ENCODE measurements at places on chromosomes 16 and 17.

- DNase-seq: no peak
Observed at GRCh38 chr16:85798901-85799496, 345 bp downstream of the EMC8 start.

DNA sequence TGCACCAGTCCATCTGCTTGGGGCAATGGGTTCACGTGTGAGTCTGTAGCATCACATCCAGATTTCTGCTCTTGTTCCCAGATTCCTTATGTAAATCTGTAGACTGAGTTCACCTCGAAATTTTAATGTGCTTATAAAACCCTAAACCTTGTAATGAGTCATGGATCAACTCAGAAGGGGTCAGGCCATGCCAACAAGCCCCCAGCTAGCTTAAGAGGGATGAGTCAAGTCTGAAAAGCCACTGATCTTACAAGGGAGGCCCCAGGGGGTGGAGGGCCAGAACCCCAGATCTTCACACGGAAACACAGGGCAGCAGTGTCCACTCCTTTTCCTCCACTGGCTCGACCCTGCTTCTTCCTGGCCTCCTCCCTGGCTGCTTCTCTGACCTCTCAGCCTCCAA, 399.1 kb upstream of the CDH5 start:
- DNase-seq: no peak

DNA sequence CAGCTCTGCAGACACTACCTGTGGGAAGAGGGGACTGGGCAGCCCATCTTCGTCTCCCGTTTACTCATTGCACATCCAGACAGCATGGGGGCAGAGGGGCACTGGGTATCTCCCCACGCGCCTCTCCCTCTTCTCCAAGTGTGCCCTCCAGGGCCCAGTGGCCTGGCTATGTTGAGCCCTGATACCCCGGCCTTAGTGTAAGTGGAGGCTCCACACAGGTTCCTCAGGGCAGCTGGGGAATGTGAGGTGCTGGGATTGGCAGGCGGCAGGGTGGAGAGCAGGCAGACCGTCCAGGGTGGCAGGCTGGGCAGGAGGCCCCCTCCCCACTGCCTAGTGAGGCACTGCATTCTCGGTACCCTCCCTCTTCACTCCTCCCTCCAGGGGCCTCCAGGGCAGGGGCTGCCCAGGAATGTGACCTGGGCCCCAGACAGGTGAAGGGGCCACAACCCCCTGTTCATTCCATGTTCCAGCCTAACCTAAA, 13.2 kb upstream of the NAGLU start:
- DNase-seq: no peak

DNA sequence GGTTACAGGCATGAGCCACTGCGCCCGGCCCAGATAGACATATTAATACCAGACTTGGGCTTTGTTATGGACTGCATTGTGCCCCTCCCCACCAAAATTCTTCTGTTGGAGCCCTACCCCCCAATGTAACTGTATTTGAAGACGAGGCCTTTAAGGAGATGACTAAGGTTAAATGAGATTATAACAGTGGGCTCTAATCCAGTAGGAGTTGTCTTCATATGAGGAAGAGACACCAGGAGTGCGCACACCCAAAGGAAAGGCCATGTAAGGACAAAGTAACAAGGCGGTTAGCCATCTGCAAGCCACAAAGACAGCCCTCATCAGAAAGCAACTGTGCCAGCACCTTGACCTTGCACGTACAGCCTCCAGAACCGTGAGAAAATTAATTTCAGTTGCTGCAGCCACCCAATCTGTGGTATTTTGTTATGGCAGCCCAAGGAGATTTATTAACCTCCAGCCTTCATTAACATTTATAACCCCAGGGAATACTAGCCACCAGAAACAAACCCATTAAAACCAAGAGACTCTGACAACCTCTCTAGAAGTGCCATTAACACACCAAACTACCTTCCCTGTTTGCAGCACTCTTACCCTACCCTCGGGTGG, 107.6 kb downstream of the TTC19 start:
- no peak for DNase-seq

DNA sequence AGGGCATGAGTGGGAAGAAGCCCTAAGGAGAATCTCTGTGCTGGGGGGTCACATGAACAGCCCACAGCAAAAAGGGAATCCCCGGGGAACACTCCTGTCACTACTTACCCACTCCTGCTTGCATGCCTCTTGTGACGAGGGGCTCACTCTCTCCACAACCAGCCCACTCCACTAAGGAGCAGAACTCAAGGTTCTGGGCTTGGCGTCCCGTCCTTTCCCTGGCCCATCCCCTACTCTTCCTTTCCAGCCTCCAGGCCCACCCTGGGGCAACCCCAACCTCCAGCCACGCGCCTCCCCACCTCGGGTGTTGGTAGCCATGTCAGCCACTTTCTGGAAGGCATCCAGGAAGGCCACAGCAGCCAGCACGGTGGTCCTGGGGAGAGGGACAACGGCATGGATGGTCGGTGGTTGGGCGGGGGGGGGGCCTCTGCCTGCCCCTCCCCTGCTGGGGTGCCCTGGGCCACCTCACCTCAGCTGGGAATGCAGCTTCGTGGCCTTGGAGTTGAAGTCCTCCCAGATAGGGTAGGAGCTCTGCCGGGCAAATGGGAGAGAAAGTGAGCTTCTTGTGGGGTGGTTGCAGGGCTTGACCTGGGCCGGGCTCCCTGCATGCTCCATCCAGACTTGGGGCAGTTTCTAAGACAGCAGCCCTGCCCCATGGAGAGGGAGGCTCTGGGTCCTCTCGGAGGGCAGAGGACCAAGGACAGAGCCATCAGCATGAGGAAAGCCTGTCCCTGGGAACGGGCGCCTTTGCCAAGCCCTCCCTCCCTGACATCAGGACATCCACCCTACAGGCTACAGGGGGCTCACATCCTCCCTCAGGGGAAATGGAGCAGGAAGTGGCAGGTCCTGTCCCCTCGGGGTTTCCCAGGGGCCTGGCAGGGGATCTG, 5.1 kb downstream of the MTSS2 start:
- no peak for DNase-seq

GRCh38 chr17:44837196-44837595, 7.1 kb upstream of the GJC1 start:
- no peak for DNase-seq

- no peak for DNase-seq
Observed at GRCh38 chr16:3691761-3692160, 25.6 kb downstream of the TRAP1 start.

GRCh38 chr16:55508271-55508921, 476 bp upstream of the LPCAT2 start:
- no peak for DNase-seq

DNA sequence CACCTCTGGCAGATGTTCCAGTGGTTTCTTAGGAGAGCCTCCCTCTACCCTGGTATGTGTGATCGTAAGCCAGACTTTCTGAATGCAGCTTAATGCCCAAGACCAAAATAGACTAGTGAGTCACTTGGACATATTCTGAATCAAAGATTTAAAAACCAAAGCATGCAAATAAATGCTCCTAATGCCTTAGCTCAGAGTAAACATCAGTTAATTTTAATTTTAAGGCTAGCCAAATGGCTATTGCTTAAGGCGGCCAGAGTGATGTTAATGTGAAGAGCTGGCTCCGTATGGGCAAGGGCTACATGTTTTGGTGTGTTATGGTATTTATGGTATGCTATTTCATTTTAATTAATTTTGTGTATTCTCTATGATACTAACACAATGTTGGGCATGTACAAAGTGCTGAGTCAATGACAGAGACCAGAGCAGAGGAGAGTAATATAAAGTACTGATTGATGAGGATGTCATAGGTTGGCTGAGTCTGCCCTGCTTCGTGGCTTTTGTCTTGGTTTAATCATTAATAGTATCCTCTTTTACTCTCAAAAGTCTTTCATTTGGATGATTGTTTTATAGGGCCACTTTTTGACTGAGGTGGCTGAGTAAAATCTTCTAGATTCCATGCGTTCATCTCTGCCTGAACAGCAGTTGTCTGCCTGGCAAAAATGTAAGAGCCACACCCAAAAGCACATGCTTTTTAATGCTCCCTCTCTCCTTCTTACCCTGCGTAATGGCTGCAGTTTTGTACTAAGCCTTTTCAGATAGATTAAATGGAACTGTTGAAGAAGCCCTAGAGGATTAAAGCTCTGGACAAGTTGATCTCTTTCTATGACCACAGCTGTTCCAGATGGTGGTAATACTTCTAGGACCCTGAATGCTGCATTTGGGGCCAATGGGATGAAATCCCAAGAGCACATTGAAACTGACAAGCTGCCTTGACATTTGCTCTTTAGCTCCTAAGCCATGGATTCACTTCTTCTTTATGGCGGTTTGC, 59.6 kb downstream of the MAP2K6 start:
- no peak for DNase-seq

DNA sequence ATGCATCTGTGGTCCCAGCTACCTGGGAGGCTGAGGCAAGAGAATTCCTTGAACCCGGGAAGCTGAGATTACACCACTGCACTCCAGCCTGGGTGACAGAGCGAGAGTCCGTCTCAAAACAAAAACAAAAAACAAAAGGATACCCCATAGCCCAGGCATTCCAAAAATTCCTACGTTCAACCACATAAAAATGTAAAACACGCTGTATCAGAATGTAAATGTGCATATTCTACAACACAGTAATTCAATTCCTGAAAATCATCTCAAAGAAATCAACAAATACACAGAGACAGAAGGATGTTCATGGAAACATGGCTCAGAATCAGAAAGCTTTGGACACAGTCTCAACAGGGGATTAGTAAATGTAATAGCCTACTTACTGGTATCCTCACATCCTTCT, 33.0 kb downstream of the COG7 start:
- no peak for DNase-seq

GRCh38 chr17:78619334-78619733, 42.1 kb upstream of the DNAH17 start:
- DNase-seq: no peak

DNA sequence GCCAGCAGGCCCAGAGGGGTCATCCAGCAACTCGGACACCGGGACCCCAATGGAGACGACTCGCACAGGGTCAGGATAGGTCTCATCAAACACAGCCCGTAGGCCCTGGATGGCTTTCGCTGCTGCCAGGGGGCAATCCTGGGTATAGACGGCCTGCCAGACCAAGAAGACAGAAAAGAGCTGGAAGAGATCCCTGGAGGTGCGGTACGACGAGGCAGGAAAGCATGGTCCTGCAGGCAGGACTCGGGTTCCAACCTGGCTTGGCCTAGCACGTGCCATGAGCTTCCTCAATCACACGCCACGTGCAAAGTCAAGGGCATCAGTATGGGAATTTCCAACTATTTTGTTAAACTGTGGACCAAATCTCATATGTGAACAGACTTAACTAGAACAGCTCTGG, 6.3 kb upstream of the EXOSC6 start:
- DNase-seq: no peak

GRCh38 chr17:79814974-79815835, 18.3 kb upstream of the CBX8 start:
- DNase-seq: no peak

DNA sequence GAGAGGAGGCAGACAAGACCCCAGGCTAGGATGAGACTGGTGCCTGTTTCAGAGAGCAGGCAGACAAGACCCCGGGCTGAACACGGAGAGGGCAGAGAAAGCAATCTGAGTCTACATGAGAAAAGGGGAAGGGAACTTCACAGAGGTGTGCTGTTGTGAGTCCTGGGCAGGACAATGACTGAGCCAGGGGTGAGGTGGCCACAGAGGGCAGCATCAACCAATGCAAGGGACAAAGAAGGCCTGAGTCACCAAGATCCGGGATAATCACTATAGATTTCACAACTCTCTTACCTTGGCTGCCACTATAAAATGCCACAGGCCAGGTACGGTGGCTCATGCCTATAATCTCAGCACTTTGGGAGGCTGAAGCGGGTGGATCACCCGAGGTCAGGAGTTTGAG, 89.0 kb downstream of the SLC39A11 start:
- DNase-seq: no peak

DNA sequence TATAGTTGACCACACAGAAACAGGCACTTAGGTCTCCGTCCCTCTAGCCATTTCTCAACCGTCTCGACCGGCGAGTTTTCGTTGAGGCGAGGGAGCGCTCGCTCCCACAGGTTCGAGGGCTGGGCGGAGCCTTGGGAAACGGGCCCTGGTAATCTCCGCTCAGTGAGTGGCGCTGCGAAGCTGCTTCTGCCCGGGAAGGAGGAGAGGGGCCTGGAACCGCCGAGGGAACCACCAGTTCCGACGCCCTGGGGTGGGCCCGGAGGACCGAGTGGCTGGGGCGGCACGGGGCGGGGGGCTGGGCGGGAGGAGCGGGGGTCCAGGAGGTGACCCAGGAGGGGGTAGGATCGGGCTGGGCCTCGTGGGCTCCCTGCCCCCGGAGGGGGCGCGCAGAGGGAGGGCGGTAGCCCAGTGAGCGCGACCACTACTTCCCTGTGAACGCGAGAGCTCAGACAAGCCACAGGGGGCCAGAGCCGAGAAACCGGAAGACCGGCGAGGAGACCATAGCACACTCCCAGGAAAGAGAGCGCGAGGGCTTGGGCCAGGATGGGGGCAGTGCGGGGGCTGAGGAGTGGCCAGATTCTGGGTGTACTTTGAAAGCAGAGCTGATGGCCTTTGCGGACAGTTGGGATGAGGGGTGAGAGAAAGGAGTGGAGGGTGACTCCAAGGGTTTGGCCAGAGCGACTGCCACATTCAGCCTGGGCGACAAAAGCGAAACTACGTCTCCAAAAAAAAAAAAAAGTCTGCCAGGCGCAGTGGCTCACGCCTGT, 29.9 kb upstream of the ARL4D start:
- peak; percentile 53 for DNase-seq

GRCh38 chr17:28744972-28745785, 1.4 kb downstream of the TRAF4 start:
- no peak for DNase-seq

DNA sequence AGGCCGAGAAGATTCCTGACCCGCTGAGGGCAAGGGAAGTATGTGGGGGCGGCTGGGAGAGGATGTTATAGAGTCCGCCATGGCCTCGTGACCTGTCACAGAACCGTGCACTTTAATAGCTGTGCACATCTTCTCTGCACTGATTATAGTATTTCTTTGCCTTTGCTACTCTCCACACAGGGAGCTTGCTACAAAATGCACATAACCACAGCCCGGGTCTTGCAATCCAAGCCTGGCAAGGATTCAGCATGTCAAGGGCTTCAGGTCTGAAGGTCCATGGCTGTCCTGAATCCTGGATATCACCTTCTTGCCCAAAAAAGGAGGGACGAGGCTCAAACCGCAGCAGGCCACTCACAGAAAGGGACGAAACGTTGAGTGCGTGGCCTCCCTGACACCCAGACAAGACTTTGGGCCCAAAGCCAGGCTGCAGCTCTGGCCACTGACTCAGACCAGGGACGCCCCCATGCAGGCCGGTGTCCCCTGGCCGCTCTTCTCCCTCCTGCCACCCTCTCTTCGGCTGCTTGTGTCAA, 43.7 kb downstream of the USP22 start:
- no peak for DNase-seq

- DNase-seq: no peak
Observed at GRCh38 chr17:80104956-80105375, 3.6 kb downstream of the GAA start.

Data from activated CD4-positive, alpha-beta T cell treated with anti-CD3 and anti-CD28 coated beads, Interleukin-2, amount 50 U/mL, for 1 hour (primary cell).